ENCODE measurements at places on chromosomes 2 and 18.

DNA sequence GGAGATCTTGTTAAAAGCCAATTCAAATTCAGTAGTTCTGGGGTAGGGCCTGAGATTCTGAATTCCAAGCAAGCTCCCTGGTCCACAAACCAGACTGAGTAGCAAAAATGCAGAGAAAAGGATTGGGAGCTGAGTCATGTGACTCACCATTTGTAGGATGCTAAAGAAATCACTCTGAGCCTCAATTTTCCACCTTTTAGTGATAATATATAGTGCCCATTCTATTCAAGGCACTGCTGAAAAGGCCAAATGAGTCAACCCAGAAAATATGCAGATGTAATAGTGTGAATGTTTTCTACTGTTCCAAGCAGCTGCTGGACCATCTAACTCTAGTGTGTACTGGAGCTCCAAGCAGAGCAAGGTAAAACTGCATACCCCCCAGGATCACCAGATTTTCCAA, 47.2 kb downstream of the SLC14A2 start:
- DNase-seq: peak; percentile 56
- H3K27me3 ChIP-seq: no peaks in the 10 kb centered on the region
- peaks cover 16% of the 10 kb centered on the region for H3K4me1 ChIP-seq
- no peak overlapping the region for H3K4me3 ChIP-seq

- no peaks in the 10 kb centered on the region for H3K27me3 ChIP-seq
- peaks cover 12% of the 10 kb centered on the region for H3K36me3 ChIP-seq
- H3K4me3 ChIP-seq: no peak overlapping the region
- no peak overlapping the region for H3K27ac ChIP-seq
These were observed 31.6 kb upstream of the GMPPA start for GRCh38 chr2:219466816-219467735.

- H3K27ac ChIP-seq: no peak overlapping the region
- no peaks in the 10 kb centered on the region for H3K27me3 ChIP-seq
- no peak overlapping the region for H3K4me3 ChIP-seq
- peak; percentile 41 for DNase-seq
- no peaks in the 10 kb centered on the region for H3K4me1 ChIP-seq
These were observed 57.2 kb downstream of the TACR1 start for GRCh38 chr2:75142081-75142480.

GRCh38 chr2:30414961-30415360, 32.1 kb upstream of the LCLAT1 start:
- H3K36me3 ChIP-seq: no peaks in the 10 kb centered on the region
- no peaks in the 10 kb centered on the region for H3K27me3 ChIP-seq
- H3K4me1 ChIP-seq: peaks cover 15% of the 10 kb centered on the region
- DNase-seq: no peak
- H3K27ac ChIP-seq: no peak overlapping the region

DNA sequence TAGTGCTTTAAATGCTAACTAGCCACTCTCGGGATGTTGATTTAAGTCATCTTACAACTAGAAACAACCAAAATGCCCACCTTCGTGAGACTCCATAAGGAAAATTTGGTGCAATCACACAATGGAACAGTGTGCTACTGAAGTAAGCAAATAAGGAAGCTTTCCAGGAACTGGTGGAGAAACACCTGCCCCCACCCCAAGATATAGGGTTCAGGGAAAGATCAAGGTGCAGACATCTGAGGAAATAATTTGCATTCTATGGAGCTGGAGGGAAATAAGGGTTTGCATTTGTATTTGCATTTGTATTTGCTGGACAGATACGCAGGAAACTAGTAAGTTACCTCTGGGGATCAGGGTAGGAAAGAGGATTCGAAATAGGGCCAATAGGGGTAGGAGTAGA, 90.9 kb downstream of the ACAA2 start:
- H3K4me1 ChIP-seq: peaks cover 29% of the 10 kb centered on the region
- no peak overlapping the region for H3K27ac ChIP-seq
- no peak for DNase-seq
- H3K27me3 ChIP-seq: no peaks in the 10 kb centered on the region

DNA sequence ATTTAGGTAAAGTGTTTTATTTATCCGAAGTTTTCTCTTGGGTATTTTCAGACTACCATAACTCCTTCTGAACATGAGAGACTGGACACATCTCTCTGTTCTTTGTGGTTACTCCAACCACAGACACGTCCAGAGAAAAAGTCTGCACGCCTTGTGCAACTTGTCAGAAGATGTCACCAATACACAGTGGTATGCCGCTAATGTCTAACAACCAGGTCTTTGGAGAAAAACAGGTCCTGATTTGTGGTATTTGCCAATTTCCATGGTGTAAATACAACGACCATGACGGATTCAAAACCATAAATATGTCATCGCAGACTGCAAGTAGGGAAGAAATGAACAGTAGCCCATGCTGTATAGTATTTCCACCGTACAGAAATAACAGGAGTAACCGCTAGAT, 620.6 kb upstream of the ID2 start:
- no peaks in the 10 kb centered on the region for H3K36me3 ChIP-seq
- no peak overlapping the region for H3K4me3 ChIP-seq
- no peaks in the 10 kb centered on the region for H3K4me1 ChIP-seq
- H3K27me3 ChIP-seq: no peaks in the 10 kb centered on the region
- no peak for DNase-seq

GRCh38 chr2:151459358-151459757, 49.7 kb downstream of the RIF1 start:
- peaks cover 28% of the 10 kb centered on the region for H3K36me3 ChIP-seq
- H3K27ac ChIP-seq: no peak overlapping the region

DNA sequence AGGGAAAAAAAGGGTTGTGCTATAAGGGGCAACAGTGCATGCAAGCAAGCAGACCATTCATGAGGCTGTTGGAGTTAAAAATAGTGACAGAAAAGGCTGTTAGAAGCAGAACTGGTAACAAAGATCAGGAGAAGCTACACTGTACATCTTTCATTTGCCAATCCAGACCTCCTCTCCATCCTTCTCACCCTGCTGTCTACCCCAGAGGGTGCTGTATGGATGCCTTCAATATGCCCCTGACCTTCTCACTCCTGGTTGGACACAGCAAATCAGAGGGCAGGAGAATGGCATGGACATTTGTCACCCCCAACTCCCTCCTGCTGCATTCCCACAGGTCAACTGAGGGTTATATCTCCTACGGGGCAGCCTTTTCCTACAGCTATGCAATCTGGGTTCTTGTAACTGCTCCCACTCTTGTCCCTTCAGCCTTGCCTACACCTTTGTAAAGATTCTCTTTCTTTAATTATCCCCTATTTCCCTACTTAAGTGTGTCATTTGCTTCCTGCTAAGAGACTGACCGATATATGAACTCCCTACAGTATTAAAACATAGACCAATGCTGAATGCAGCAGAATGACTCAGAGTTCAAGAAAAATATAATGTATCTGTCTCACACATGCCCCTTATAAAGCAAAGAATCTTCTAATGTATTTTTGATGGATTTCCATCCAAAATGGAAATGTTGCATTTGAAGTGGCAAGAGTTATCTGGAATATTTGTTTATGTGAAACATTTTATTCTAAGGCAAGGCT, 169.2 kb upstream of the NCKAP5 start:
- H3K27ac ChIP-seq: peak overlapping the region; percentile 26
- no peaks in the 10 kb centered on the region for H3K27me3 ChIP-seq
- peak; percentile 57 for DNase-seq
- H3K36me3 ChIP-seq: no peaks in the 10 kb centered on the region
- H3K4me1 ChIP-seq: peaks cover 25% of the 10 kb centered on the region

DNA sequence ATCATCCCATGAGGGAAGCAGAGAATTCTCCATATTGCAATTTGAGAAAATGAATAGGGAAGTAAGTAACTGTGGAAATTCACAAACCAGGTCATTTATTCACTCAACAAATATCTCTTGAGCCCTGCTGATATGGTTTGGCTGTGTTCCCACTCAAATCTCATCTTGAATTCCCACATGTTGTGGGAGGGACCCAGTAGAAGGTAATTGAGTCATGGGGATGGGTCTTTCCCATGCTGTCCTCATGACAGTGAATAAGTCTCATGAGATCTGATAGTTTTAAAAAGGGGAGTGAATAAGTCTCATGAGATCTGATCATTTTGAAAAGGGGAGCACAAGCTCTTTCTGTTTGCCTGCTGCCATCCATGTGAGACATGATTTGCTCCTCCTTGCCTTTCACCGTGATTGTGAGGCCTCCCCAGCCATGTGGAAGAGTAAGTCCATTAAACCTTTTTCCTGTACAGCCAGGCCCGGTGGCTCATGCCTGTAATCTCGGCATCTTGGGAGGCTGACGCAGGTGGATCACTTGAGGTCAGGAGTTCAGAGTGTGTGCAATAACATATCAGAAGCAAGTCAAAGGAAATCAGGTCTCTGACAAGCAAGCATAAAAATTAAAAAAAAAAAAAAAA, 193.2 kb downstream of the NDUFA10 start:
- no peak for DNase-seq
- H3K27me3 ChIP-seq: no peaks in the 10 kb centered on the region
- H3K4me1 ChIP-seq: no peaks in the 10 kb centered on the region
- no peak overlapping the region for H3K4me3 ChIP-seq
- H3K27ac ChIP-seq: no peak overlapping the region

DNA sequence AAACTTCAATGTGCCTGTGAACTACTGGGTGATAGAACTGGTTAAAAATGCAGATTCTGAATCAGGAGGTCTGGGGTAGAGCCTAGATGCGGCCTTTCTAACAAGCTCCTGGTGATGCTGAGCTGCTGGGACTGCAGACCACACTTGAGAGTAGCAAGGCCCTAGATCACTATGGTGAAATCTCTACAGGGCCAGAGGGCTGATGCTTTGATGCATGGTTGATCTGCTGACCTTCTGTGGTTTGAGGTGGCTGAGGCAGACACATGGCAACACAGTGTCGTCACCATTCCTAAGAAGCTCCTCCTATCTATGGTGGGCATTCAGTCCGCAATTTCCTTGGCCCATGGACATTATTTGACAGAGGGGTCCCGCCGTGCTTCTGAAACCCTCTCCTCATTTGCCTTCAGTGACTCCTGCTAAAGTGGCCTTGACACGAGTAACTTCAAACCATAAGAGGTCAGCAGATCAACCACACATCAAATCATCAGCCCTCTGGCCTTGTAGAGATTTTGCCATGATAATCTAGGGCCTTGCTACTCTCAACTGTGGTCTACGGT, 19.8 kb downstream of the CCDC68 start:
- H3K36me3 ChIP-seq: no peaks in the 10 kb centered on the region
- no peak overlapping the region for H3K27ac ChIP-seq
- H3K4me1 ChIP-seq: no peaks in the 10 kb centered on the region
- no peak for DNase-seq

DNA sequence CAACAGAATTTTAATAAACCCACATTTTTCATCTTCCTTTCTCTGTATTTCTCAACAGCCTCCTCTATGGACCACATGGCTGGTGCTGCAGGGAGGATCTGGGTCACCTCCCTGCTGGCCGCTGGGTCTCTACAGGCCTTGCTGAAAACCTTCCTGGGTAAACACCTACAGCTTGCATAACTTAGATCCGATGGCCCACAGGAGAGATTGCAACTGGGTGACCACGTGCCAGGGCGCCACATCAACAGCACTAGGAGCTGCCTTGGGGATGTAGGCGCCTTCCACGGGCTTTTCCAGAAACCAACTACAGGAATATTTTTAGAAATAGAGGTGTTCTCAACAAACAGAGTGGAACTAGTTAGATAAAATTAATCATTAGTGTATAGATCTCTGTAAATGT, 19.4 kb downstream of the TMEM18 start:
- no peaks in the 10 kb centered on the region for H3K36me3 ChIP-seq
- H3K27ac ChIP-seq: no peak overlapping the region
- DNase-seq: no peak
- H3K4me1 ChIP-seq: no peaks in the 10 kb centered on the region

- H3K4me1 ChIP-seq: no peaks in the 10 kb centered on the region
- no peak overlapping the region for H3K27ac ChIP-seq
- H3K36me3 ChIP-seq: no peaks in the 10 kb centered on the region
- no peak for DNase-seq
These were observed 403.7 kb upstream of the SPRED2 start for GRCh38 chr2:65835975-65836549.

- no peak overlapping the region for H3K27ac ChIP-seq
- no peak overlapping the region for H3K4me3 ChIP-seq
- no peaks in the 10 kb centered on the region for H3K27me3 ChIP-seq
- H3K4me1 ChIP-seq: peaks cover 4% of the 10 kb centered on the region
These were observed 48.4 kb upstream of the ANKRD44 start for GRCh38 chr2:197358931-197359330.

GRCh38 chr18:60684843-60685513, 312.4 kb upstream of the MC4R start:
- H3K4me3 ChIP-seq: no peak overlapping the region
- H3K36me3 ChIP-seq: no peaks in the 10 kb centered on the region
- no peaks in the 10 kb centered on the region for H3K27me3 ChIP-seq
- H3K27ac ChIP-seq: no peak overlapping the region

DNA sequence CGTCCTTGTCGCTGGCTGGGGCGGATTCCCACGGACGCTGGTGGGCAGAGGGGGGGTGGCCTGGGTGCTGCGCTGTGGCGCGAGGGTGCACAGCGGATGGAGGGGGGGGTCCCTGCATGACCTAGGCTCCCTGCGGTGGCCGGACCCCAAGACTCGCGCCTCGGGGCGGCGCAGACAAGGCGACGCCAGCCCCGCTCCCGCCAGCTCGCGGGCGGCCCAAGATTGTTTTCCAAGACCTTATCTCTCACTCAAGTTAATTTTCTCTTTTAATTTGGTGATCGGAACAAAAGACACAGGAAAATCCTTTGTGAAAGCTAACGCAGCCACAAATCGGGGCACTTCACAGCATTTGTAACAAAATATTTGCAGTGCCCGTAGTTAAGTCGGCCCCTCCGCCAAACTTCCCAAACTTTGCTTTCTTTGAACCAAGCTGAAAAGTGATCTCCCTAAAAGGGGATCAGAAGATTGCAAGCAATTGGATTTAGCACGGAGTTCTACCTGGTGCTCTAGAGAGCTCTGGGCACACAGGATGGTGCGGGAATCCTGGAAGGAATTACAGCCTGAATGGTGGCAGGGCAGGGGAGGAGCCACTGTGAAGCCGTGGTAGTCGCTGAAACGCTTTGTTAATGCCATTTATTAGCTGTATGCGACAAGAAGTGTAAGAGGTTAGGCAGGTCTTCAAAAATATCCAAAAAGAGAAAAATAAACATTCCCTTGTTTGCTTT, 4.8 kb upstream of the ID2 start:
- no peak for DNase-seq
- H3K4me1 ChIP-seq: peaks cover 39% of the 10 kb centered on the region
- H3K36me3 ChIP-seq: no peaks in the 10 kb centered on the region
- H3K27ac ChIP-seq: peak overlapping the region; percentile 93
- H3K4me3 ChIP-seq: peak overlapping the region; percentile 54
- no peaks in the 10 kb centered on the region for H3K27me3 ChIP-seq

- DNase-seq: no peak
- H3K27me3 ChIP-seq: no peaks in the 10 kb centered on the region
- no peaks in the 10 kb centered on the region for H3K36me3 ChIP-seq
- H3K4me1 ChIP-seq: no peaks in the 10 kb centered on the region
These were observed 214.7 kb downstream of the KCNH7 start for GRCh38 chr2:162623888-162624287.

DNA sequence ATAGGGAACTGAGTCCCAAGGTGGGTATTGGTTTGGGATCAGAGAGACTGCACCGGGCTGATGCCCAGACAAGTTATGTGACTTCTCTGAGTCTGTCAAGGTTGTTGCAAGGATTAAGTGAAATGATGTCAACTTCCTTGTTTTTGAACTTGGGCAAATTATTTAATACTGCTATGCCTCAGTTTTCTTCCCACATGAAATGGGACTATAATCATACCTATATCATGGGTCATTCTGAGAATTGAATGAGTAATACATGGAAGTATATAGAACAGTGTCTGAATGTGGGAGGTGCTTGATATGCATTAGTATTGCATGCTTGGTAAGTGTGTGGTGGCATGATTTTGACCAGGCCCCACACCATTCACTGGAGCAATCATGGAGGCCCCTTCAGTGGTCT, 99.0 kb downstream of the PRKCE start:
- peaks cover under 1% of the 10 kb centered on the region for H3K4me1 ChIP-seq
- no peak overlapping the region for H3K4me3 ChIP-seq
- DNase-seq: no peak
- H3K36me3 ChIP-seq: no peaks in the 10 kb centered on the region
- no peak overlapping the region for H3K27ac ChIP-seq

Measured in astrocyte (in vitro differentiated cells and primary cell).